ENCODE measurements at places on chromosomes 11 and 22.
A peak's percentile ranks its signal among the peaks of the same experiment; 100 is the strongest.

DNA sequence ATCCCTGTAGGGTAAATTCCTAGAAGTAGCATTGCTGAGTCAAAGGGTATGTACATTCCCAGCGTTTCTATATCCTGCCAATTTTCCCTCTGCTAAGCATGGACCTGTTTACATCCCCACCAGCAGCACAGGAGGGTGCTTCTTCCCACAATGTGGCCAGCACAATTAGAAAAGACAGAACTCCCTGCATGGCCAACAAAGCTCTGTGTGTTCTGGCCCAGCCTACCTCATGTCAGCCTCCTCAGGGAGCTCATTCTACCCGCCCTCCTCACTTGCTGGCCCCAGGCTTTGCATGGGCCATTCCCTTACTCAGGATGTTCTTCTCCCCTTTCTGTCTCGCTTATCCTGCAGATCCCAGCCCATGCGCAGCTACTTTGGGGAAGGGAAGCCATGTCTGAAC, 186.1 kb downstream of the DSCAML1 start:
- no peak for DNase-seq

GRCh38 chr11:126404367-126404766, 48.9 kb downstream of the ST3GAL4 start:
- DNase-seq, result no peak

- DNase-seq, result no peak
These were observed 126.4 kb upstream of the ZBED5 start for GRCh38 chr11:10984250-10984649.

DNA sequence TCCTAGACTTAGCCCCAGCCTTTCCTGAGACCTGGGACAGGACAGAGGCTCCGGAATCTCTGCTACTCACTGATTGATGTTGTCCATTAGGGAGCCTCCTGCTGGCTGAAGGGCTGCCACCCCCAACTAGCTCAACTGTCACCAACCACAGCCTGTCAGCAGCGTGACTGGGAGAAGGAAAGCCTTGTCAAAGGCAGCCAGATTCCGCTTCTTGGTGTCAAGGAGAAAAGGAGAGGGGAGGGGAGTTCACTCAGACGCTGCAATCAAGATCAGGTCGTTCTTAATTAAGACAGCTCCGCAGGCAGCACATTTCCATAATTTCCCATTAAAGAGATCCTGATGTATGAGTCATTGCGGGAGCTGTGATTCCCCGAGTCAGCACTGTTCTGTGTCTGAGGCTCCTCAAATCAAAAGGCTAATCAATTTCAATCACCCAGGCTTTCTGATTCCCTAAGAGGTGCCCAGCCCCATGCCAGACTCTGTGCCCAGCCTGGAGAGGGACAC, 152.8 kb upstream of the ZBED5 start:
- DNase-seq, result peak; percentile 2

All from CD4-positive, alpha-beta T cell treated with Interleukin-15 for 4 hours (primary cell).